ENCODE measurements at places on chromosomes 2 and 18.

DNA sequence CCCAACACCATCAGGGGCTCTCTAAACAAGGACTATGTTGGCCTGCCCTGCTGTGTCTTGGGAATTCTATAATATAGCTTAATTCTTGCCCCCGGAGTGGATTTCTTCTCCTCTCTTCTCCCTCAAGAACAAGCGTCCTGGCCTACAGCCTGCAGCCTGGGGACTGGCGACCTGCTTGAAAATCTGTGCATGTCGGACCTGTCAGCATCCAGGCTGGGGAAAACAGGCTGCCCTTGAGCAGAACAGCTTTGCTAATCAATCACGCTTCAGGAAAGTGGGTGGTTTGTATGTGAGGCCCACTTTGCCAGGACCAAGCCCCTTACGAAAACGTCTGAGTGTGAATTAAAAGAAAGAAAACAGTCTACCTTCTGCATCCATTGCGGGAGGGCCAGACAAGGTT, 116.7 kb downstream of the BCL2 start:
- no peak for DNase-seq

DNA sequence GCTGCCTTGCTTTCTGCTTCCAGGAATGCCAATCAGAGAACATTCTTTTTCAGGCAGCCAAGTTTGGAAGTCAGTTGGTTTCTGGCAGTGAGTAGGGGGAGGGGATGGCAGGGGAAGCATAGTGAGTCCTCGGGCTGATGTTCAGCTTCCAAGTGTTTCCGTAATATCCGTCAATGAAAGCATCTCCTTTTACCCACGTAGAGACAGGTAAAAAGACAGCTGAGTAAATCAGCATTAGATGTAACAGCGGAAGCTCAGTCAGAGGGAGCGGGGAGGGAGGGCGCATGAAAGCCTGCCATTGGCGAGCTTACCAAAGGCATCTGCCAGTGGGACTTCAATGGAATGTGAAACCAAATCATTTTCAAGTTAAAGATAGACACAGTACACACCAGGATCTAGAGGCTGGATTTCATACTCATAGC, 117.1 kb upstream of the DTNA start:
- peak; percentile 27 for DNase-seq

DNA sequence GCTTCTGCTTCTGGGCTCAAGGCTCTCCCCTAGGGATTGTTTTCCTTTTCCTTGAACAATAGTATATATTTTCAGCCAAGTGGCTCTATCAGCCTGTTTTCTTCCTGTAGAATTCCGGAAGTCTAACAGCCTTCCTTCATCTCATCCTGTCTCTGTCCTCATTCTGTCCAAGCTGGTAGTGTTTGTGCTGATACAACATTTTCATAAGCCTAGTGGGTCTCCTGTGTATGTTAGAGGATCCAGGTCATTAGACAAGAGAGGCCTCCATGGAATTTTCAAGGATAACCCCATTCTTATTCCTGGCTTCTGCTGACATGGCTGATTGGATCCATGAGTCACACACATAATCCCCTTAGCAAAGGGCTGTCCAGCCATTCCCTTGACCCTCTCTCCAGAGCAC, 467.6 kb downstream of the PTPRM start:
- DNase-seq, result no peak

GRCh38 chr2:211103989-211104388, 547.6 kb downstream of the CPS1 start:
- no peak for DNase-seq

DNA sequence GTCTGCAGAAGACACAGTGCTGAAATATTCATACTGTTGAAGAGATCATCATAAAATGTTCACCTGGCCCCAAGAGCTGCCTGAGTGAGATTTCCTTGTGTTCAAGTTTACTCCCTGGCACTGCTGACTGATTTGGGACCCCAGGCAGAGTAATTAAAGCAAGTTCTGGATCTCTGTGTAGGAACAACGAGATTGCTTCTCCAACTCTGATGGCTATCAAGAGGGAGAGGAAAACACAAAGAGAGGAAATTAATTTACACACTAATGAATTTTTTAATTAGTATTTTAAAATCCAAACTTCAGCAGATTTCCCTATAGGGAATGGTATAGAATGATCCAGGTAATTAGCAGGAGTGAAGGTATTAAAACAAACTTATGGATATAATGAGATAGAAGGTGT, 711.8 kb downstream of the DCDC2C start:
- DNase-seq, result no peak

DNA sequence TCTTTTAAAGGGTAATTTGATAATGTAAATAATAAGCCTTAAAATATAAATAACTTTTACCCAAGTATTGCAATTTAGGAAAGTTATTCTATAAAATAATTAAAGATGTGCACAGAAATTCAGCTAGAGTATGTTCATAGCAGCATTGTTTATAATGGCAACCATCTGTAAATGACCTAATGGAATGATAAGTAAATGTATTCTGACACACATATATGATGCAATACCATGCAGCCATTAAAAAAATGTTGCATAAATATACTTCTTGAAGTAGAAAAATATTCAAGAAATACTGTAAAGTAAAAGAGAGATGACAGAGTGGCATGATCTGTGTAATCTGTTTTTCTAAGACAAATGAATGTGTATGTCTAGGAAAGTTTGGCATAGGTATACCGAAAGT, 545.7 kb downstream of the ZEB2 start:
- no peak for DNase-seq

DNA sequence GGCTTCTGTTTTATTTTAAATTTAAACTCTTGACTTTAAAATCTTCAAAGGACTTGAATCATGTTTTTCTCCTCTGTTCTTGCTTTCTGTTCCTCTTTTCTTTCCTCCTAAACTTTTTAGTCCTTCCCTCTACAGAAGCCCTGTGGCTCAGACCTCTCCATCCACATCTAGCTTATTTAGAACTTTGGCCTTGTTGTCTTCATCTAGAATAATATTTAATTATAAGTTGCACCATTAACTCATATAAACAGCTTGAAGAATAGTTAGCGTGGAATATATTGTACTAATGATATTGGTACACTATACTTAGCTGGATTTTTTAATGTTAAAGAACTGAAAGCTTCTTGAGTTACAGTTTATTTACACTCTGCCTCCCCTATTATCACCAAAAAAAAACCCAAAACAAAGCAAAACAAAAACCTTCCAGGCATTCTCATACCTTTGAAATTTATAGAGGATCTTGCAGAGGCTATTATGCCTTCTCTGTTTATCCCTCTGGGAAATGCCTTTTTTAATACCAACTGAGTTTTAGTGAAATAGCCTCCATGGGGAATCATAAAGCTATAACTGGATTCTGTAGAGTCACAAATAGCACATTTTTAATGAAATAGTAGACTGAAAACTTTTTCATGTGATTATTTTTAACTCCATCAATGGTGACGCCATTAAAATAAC, 9.2 kb upstream of the CCDC141 start:
- DNase-seq, result no peak

DNA sequence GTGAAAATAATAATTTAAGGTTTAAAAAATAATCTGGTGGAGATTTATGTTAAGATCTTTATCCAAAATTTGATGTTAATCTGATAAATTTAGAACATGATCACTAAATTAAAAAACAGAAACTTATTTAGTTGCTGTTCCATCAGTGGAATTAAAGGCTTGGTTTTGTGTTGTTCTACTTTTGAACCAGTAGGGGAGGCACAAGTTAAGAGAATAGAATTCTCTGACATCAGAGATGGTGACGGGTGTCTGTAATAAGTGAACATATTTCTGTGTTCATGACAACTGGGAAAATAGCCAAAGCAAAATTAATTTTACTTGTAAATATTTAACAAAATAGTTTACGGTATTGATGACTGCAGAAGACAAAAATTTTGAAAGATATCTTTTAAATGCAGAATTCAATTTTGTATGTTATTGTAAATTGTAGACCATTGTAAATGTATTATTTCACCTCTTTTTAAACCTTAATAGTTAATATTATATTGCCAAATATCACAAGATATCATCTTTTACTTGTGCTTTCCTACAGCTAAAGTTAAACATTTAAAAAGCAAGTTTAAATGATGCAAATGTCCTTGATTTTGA, 106.0 kb downstream of the UBR3 start:
- DNase-seq, result no peak

GRCh38 chr18:8450013-8450412, 159.2 kb upstream of the RAB12 start:
- no peak for DNase-seq

All from HS-27A (cell line).